SK-N-SH treated with all-trans-retinoic acid at 6 μM for 48 hours (cell line): ENCODE measurements at places on chromosomes 7 and 10.

GRCh38 chr7:1078519-1078918 is 9.4 kb upstream of the GPER1 start:
- ATAC-seq, result no peak

DNA sequence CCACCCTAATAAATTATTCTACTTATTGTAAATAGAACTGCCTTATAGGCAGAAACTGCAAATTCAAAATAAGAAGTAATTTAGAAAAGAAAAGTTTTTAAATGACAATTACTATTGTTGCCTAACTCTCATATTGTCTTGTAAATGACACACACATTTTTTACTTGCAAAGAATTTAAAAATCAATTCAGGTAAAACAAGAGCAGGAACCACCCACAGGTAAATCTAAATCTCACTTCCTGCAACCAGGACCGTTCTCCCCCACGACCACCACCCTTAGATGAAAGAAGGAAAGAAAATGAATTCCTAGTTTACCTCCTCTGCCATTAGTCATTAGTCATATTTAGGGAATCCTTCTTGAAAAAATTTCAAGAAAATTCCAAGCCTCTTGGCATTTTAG is 4.8 kb upstream of the AASS start:
- ATAC-seq, result no peak

DNA sequence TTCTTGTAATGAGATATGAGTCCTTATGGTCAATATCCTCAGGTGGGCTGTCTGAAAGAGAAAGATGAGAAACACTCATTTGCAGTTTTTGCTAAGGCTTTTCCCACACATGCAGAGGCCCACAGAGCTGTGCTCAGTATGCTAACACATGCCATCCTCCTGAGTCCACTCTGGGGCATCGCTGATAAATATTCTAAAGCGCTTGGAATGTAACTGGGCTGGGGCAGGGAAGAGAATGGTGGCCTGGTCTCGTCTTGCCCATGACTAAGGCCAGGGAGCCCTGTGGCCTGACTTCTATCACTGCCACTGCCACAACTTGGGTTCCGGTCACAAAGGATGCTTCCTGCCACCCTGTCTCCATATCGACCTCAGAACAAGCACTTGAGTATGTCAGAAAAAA is 199.7 kb upstream of the FRMD4A start:
- ATAC-seq, result no peak

- no peak for ATAC-seq
Measured at GRCh38 chr10:62724465-62724864, 80.1 kb upstream of the ADO start.

DNA sequence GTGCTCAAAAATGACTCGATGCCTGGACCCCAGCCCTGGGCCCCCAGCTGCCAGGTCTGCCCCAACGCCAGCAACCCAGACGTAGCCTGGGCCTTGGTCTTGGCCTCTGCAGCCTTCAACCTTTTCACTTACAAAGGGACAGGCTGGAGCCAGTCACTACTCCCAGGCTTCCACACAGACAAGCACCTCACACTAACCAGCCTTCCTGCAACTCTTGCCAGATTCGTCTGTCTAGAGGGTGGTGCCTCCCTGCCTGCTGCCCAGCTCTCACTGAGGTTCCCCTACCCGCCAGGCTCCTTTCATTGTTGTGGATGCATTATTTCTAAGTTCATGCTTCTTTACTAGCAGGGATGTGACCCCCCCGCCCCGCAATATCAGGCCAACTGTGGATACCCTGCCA is 56.3 kb downstream of the NUDCD3 start:
- ATAC-seq, result no peak

- ATAC-seq, result no peak
Measured at GRCh38 chr7:82249979-82250378, 193.6 kb downstream of the CACNA2D1 start.
